Fibroblast of skin of left quadriceps (primary cell): ENCODE measurements at places on chromosomes 4 and X.

DNA sequence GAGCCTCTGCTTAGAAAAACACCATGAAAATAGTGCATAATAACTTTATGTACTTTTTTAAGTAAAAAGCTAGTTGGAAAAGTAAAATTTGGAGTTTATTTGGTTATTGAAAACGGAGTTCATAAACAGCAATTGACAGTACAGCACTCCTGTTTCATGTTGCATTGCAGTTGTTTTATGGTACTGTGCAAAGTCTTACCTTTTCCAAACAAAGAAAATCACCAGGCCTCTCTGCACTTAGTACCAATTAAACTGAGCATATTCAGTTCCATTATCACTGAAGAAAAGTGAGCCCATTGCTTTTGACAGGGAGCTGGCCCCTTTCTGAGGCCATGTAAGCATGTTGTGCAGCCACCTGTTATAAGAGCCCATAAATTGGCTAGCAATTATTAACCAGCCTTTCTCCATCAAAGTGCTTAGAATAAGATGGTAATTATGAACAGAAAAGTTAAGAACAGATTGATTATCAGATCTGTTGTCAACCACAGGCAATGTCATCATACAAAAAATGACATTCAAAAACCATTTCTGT is 376.6 kb upstream of the EMCN start:
- no peak for DNase-seq

DNA sequence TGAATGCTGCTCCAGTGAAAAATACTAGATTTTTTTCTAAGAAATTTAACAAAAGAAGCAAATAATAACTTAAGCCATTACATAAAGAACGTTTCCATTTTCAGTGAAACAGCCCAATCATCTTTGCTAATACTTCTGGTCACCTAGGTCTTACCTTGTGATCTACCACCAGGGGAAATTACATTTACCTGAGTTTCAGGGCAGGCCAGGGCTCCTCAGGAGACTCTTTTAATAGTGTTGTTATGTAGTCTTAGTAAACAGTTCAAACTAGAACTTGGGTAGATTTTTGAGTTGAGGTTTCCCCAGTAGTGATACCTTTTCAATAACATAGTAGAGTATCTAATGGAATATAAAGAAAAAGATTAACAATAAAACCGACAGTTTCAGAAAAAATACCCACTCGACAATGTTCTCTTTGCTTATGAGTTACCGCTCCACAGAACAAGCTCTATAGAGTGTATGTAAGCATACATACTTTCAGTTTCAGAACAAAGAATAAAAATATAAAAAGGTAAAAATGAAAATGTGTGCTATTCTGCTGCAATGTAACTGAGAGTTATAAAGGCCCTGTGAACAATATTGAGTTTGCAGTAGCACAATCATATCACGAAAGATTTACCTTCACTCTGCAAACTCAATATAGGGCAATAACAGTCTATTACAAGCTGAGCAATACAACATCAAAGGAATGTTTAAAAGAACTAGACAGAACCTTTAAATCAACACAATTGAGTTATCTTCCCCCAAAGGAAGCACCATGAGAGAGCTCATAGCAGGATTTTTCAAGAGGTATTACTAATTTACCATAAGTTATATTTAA is 165.8 kb downstream of the ATOH1 start:
- DNase-seq = no peak

- no peak for DNase-seq
Measured at GRCh38 chrX:38166478-38167083, 54.1 kb downstream of the SRPX start.

DNA sequence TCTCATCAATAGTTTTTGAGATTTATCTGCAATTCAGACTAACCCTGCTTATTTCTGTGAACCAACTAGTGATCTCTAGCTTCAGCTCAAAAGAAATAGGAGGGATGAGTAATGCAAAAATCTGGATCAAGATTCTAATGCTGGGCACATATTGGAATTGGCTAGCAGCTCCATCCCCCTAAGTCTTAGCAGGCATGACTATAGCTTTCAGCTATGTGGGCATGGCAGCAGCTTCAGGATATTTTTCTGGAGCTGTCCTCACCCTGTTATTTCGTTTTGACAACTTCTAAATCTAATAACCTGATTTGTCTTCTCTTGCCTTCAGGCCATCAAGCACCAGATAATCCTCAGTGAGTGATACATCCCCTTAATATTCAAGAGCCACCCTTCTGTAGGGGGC is 50.8 kb upstream of the GNPDA2 start:
- DNase-seq = no peak
